ELR (cell line): ENCODE measurements at places on chromosomes 5 and 9.

DNA sequence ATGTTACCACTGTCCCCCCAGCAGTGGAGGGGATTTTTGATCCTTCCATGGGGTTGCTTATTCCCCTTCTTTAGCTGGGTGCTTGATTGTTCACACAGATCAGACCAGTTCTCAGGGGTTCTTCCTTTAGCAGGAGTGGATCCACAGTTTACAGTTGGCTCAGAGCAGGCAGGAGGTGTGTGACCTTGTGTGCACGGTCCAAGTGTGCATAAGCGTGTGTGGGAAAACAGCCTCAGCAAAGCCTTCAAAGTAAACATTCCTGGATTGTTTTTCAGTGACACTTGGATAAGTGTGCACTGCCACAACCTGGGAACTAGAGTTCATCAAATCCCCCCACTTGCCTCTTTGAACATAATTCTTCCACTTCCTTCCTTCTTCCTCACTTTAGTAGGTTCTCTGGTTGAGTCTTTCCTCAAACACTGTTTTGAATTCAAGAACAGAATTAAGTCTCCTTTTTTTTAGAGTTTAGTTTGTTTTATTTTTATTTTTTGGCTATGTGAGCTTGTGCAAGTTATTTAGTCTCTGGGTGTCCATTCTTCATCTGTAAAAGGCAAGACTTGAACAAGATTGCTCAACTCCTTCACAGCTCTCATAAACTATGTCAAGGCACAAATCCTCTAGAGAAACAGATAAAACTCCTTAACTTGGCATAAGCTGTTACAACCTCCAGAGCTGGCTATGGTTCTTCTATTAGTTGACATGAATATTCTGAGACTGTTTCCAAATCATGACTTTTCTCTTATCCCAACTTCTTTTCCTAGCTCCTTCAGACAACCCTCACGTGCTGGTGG lies 78.0 kb downstream of the OSMR start:
- no peak for DNase-seq

DNA sequence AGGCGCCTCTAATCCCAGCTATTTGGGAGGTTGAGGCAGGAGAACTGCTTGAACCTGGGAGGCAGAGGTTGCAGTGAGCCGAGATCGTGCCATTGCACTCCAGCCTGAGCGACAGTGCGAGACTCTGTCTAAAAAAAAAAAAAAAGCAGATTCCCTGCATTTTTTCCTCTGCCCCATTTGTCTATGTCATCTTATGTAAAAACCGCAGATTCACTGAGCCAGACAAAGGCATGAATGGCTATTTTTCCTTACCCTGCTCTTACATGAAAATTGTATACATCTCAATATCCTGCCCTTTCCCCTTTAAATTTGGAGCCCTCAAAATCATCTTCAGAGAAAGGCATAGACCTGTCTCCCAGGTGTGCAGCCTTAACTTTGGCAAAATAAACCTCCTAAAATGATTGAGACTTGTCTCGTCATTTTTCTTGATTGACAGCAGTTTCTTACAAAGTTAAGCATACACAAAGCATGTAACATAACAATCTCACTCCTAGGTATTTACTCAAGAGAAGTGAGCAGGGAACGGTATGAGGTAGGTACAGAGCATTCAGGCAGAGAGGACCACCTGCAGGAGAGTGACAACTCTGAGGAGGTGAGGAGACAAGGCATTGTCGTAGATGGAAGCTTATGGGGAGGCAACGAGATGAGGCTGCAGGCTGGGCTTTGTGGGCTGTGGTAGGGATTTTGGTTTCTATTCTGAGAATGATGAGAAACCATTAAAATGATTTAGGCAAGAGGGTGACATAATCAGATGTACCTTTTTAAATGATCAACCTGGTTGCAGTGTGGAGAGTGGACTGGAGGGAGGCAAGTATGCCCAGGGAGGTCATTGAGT lies 65.7 kb upstream of the IL6ST start:
- DNase-seq = no peak

GRCh38 chr9:107816561-107817021 lies 327.0 kb upstream of the KLF4 start:
- no peak for DNase-seq

DNA sequence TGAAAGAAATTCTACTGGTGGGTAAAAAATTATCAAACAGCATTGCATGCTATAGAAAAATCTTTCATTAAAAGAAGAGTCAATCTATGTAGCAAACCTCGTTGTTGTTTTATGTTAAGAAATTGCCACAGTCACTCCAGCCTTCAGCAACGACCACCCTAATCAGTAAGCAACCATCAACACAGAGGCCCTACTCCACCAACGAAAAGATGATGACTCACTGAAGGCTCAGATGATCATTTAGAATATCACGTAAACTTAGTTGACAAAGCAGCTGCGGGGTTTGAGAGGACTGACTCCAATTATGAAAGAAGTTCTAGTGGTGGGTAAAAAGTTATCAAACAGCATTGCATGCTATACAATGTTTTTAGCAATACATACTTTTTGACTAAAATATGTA lies 242.6 kb downstream of the DRD1 start:
- peak; percentile 32 for DNase-seq

DNA sequence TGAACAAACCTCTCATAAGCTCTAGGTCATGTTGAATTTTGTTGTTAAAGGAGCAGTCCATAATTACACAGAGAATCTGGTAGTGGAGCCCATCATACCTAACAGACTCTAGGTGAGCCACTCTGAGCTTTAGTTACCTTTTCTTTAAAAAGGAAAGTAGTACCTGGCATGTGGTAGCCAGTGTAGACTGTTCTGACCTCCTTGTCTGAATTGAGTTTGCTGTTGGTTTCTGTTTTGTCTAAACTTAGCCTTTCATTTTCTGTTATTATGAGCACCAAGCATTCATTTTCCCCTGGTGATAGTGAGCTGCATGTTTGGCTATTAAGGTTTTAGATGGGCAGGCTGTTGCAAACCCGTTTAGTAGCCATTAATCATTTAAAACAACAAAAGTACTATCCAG lies 112.2 kb downstream of the MAST4 start:
- no peak for DNase-seq

- DNase-seq = peak; percentile 24
Observed at GRCh38 chr9:121651295-121652020, at the start of gene DAB2IP. Gene DAB2IP (plus strand): TSS chr9:121651634. CDS start chr9:121651776, 142 bp downstream.
